ENCODE measurements at places on chromosomes 11 and 22. TPM values are rescaled to one million over a fixed set of nuclear protein-coding genes. Genes with fewer than 3 reads are reported as not detected.

The SLC35F2 gene
- 6.1 TPM for total RNA-seq

The GAS2 gene
- total RNA-seq = 2.1 TPM

- no peak overlapping the region for H3K4me3 ChIP-seq
- H3K27me3 ChIP-seq = no peaks in the 10 kb centered on the region
- DNase-seq = no peak
- no peaks in the 10 kb centered on the region for H3K36me3 ChIP-seq
- no peak overlapping the region for H3K27ac ChIP-seq
- no peaks in the 10 kb centered on the region for H3K4me1 ChIP-seq
Observed at GRCh38 chr11:66725647-66726046, 3.4 kb downstream of the SPTBN2 start.

- no peak overlapping the region for H3K27ac ChIP-seq
- no peaks in the 10 kb centered on the region for H3K36me3 ChIP-seq
- no peak overlapping the region for H3K4me3 ChIP-seq
- no peak for DNase-seq
- no peaks in the 10 kb centered on the region for H3K27me3 ChIP-seq
Observed at GRCh38 chr22:30568137-30568805, 6.2 kb downstream of the GAL3ST1 start.

- DNase-seq = no peak
- H3K27ac ChIP-seq = no peak overlapping the region
- no peaks in the 10 kb centered on the region for H3K4me1 ChIP-seq
- no peak overlapping the region for H3K4me3 ChIP-seq
- no peaks in the 10 kb centered on the region for H3K36me3 ChIP-seq
Observed at GRCh38 chr22:32222991-32223390, 18.1 kb upstream of the RFPL2 start.

DNA sequence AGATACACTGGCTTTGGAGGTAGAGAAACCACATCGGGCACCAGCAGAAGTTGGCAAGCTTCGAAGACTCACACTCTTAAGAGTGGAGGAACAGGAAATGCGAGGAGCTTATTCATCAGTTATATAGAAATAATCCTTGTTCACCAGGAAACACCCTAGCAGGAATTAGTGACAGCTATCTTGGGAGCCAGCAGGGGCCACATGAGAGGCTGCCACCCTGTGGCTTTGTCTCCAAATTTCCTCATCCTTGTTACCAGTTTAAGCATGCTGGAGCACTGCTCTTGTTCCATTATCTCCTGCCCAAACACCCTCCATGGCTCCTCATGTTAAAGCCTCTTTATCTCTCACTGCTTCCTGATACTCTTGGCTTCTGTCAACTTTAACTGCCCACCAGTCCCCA is 131.0 kb downstream of the PLEKHA7 start:
- no peaks in the 10 kb centered on the region for H3K36me3 ChIP-seq
- H3K4me1 ChIP-seq = no peaks in the 10 kb centered on the region

DNA sequence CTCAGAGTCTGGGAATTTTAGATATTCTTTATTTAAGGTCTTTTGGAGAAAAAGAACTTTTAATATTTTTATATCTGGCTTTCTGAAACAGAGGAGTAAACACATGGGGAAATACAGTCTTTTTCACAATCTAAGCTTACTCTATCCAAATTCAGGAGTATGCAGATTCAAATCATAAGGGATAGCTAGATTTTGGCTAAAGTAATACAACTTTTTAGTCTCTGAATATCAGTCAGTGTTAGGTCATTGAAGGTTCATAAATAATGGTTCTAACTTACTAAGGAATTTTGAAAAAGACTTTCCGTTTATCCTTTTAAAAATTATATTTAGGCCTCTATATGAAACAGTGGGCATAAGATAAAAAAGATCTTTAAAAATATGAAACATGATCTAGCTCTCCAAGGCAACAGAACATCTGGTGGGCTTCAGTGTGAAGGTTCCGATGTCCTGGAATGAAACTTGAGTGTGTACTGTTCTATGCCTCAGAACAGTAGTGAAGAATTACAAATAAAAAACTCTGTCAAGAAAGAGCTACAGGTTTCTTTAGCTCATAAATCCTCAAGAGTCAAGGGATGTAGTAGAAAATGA is 165.2 kb upstream of the PDGFD start:
- H3K4me3 ChIP-seq = no peak overlapping the region
- H3K27me3 ChIP-seq = no peaks in the 10 kb centered on the region
- no peak for DNase-seq
- no peaks in the 10 kb centered on the region for H3K36me3 ChIP-seq
- H3K27ac ChIP-seq = no peak overlapping the region

The ZBTB16 gene
- 54.5 TPM for total RNA-seq

- no peak overlapping the region for H3K4me3 ChIP-seq
- no peaks in the 10 kb centered on the region for H3K27me3 ChIP-seq
- H3K27ac ChIP-seq = no peak overlapping the region
- no peaks in the 10 kb centered on the region for H3K36me3 ChIP-seq
Observed at GRCh38 chr11:18736590-18737148, 10.7 kb upstream of the IGSF22 start.

- H3K36me3 ChIP-seq = no peaks in the 10 kb centered on the region
- no peak overlapping the region for H3K4me3 ChIP-seq
Observed at GRCh38 chr11:131411636-131412035, 41.2 kb downstream of the NTM start.

DNA sequence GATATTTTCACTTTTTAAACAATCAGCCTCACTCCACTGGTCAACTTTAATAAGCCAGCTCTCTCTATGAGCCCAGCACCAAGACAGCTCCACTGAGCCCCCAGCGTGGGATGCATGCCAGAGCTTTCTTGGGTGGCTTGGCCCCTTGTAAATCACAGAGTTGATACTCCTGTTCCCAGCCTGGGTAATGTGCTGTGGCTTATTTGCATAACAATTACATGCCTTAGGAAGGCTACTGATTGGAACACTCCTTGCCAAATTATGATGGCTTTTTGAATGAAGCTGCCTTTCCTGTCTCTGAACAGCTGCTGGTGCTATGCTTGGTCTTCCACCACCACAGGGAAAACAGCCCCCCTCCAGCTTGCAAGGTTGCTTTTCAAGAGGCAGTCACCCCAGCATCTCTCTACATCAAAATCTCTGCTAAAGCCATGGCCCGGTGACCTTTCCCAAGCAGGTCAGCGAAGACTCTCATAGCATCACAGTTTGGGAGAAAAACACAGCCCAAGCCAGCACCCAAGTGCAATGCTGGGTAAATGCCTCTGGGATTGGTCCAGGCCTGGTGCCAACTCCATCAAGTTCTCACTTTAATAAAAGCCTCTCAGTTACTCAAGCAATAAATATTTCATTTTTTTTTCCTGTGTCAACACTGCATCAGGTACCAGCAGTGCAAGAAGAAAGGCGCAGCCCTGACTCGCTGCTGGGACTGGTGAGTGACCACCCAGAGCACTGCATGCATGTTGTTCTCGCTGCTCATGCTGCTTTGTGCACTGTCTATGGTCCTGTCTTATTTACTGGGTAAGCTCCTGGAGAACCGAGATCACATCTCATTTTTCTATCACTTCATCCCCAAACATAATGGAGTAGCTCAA is 549.3 kb downstream of the OPCML start:
- H3K27ac ChIP-seq = no peak overlapping the region
- H3K27me3 ChIP-seq = no peaks in the 10 kb centered on the region
- no peak for DNase-seq
- H3K36me3 ChIP-seq = no peaks in the 10 kb centered on the region
- no peak overlapping the region for H3K4me3 ChIP-seq

- H3K36me3 ChIP-seq = no peaks in the 10 kb centered on the region
- no peak overlapping the region for H3K4me3 ChIP-seq
- no peaks in the 10 kb centered on the region for H3K4me1 ChIP-seq
- no peak overlapping the region for H3K27ac ChIP-seq
- H3K27me3 ChIP-seq = no peaks in the 10 kb centered on the region
Observed at GRCh38 chr11:71293961-71294782, 41.8 kb upstream of the SHANK2 start.

DNA sequence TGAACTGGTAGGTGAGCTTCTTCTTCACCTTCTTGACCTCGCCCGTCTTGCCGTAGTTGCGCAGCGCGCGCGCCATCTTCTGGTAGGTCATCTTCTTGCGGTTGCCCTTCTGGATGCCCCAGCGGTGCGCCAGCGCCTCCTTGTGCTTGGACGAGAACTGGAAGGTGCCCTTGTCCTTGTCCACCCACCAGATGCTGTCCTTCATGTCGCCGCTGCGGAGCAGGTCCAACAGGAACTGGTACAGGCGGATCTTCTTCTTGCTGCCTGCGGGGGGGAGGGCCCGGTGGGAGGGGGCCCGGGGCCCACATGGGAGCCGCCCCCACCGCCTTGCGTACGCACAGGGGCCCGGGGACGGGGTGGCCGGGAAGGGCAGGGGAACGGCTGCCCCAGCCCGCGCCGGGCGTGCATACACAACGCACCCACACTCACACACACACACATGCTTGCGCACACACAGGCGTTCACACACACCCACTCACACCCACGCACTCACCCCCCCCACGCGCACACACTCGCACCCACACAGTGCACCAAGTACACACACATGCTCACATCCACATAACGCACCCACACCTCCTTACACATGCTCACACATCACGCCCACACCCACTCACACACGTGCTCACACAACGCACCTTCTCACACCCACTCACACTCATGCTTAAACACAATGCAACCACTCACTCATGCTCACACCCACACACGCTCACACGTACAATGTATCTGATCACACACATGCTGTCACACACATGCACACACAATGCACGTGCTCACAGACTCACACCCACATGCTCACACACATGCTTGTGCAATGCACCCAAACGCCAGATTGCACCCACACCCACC is 3.0 kb upstream of the MYBPC3 start:
- H3K27me3 ChIP-seq = no peaks in the 10 kb centered on the region
- DNase-seq = peak; percentile 98
- no peak overlapping the region for H3K27ac ChIP-seq
- H3K36me3 ChIP-seq = no peaks in the 10 kb centered on the region
- no peaks in the 10 kb centered on the region for H3K4me1 ChIP-seq
- peak overlapping the region; percentile 24 for H3K4me3 ChIP-seq

DNA sequence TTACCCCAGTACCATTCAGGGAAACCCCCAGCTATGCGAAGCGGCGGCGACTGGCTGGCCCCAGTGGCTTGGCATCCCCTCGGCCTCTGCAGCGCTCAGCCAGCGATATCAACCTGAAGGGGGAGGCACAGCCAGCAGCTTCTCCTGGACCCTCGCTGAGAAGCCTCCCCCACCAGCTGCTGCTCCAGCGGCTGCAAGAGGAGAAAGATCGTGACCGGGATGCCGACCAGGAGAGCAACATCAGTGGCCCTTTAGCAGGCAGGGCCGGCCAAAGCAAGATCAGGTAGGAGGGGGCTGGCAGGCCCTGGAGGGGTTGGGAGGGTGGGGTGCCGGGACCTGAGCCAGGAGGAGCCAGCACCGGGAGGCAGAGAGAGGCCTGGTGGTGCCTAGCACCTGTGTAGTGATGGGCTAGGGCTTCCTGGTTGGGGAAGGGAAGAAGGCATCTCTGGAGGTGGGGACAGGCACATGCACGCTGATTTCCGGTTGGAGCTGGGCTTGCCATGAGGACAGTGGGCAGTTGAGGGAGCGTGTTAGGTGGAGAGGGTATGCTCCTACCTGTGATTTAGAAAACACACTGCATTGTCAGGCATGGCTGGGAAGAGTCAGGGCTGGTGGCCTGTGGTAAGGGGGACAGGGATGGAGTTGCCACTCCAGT is 22.3 kb downstream of the SHANK3 start:
- no peak overlapping the region for H3K4me3 ChIP-seq
- no peaks in the 10 kb centered on the region for H3K27me3 ChIP-seq
- no peaks in the 10 kb centered on the region for H3K36me3 ChIP-seq
- H3K4me1 ChIP-seq = no peaks in the 10 kb centered on the region
- peak; percentile 48 for DNase-seq

DNA sequence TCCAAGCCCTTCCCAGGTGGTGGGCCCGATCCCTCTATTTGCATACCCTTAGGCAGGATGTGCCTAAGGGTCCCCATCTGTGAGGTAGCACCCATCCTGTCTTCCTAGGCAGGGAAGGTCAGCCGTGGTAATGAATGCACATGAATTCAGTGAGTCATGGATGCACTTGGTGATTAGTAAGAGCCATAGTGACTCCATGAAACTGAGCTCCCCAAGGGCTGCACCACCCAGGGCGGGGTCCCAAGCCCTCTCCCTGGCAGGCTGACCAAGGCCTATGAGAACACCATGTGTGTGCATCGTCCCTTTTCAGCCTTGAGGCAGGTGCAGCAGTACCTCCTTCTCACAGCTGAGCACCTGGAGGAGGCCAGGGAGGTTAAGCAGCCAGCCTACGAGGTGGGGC is 15.6 kb upstream of the SUSD2 start:
- H3K36me3 ChIP-seq = peaks cover 2% of the 10 kb centered on the region
- H3K4me3 ChIP-seq = no peak overlapping the region
- DNase-seq = no peak
- no peaks in the 10 kb centered on the region for H3K4me1 ChIP-seq
- no peak overlapping the region for H3K27ac ChIP-seq
- H3K27me3 ChIP-seq = no peaks in the 10 kb centered on the region

The SEPTIN5 gene
- total RNA-seq = 32.5 TPM

GRCh38 chr11:63869683-63870082 is 30.8 kb downstream of the MARK2 start:
- H3K27me3 ChIP-seq = no peaks in the 10 kb centered on the region
- peak; percentile 49 for DNase-seq
- H3K27ac ChIP-seq = no peak overlapping the region

DNA sequence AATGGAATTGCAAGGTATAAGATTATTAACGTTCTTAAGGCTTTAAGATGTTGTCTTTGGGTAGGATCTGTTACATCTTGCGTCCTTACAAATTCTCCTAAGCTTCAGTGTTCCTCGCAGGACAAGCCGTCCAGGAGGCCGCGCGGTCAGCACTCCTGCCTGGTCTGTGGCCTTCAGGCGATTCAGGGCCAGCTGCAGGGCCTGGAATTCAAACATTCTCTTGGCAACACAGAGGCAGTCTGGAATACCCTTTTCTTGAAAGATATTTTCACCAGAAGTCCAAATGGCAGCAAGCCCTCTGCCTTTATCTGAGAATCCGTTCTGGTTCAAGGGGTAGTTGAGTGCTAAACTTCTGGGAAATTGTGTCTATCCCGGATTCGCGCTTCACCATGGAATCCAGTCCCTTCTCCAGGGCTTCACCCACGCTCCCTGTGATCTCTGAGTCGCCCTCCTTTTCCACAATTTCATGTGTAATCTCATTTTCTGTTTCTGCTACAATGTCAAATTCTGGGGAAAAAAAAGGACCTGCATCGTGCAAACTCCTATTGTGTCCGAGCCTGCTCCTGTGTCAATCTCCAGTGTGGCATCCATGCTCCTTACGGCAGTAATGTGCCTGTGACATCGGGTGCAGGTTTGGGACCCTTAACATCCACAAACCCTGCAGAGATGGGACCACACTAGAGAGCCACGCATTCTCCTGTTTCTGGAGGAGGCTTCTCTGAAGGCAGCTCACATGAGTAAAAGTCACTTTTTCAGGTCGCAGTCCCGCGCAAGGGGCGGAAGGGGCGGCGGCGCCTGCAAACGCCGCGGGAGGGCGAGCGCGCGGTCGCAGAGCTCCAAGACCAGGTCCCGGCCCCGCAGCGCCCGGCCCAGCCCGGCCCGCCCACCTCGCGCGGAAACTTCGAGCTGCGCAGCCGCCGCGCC is 25.4 kb upstream of the SORL1 start:
- no peaks in the 10 kb centered on the region for H3K27me3 ChIP-seq
- DNase-seq = peak; percentile 64
- no peak overlapping the region for H3K27ac ChIP-seq
- no peaks in the 10 kb centered on the region for H3K36me3 ChIP-seq
- H3K4me3 ChIP-seq = peak overlapping the region; percentile 17

All from aorta (tissue), 5 donors.